ENCODE measurements at places on chromosomes 12 and 14. TPM values are rescaled to one million over a fixed set of nuclear protein-coding genes. Genes with fewer than 3 reads are reported as not detected.
A peak's percentile ranks its signal among the peaks of the same experiment; 100 is the strongest.

The SLC7A8 gene
- 77.9 TPM for total RNA-seq

The PARPBP gene
- total RNA-seq: 29.0 TPM

The KRT71 gene
- not detected for total RNA-seq

The KRT79 gene
- not detected for total RNA-seq

The SCNN1A gene
- 104 TPM for total RNA-seq

The NTF3 gene
- 0.48 TPM for total RNA-seq

The PRR4 gene
- 1.9 TPM for total RNA-seq

The FLVCR2 gene
- total RNA-seq: 6.1 TPM

The KRT72 gene
- not detected for total RNA-seq

GRCh38 chr12:106192659-106193393 is 54.1 kb upstream of the NUAK1 start:
- no peak overlapping the region for H3K4me3 ChIP-seq
- no peak overlapping the region for H3K27ac ChIP-seq
- H3K27me3 ChIP-seq: no peaks in the 10 kb centered on the region
- no peak for DNase-seq

DNA sequence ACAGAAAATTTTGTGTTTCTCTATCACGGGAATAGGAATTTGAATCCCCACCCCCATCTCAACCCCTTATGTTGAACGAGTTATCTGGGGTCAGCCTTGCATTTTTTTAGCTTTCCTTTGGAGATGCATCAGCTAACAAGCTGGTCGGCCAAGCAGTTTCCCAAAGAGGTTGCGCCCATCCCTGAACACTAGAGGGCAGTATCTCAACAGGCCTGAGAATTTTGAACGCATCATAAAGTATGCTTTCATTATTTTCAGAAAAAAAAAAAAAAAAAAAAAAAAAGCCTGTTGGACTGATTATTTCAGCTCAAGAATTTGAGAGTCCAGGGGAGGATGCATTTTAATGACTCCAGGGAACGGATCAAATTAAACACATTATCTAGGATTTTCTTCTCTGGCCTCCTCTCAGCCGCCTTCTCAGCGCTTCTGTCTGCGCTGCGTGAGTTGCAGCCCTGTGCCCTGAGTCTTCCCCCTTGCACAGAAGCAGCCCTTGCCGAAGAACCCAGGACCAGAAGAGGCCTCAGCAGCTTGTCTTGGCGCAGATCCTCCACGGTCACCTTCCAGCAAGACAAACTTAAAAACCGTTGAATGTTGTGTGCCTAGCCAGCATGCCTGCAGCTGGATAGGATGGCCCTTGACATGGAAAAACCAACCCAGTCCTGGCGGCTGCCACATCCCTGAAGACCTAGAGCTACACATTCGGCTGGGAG is 76.6 kb upstream of the GZMB start:
- peak; percentile 55 for DNase-seq
- no peaks in the 10 kb centered on the region for H3K4me1 ChIP-seq
- H3K27me3 ChIP-seq: no peaks in the 10 kb centered on the region
- H3K4me3 ChIP-seq: no peak overlapping the region
- H3K36me3 ChIP-seq: no peaks in the 10 kb centered on the region

DNA sequence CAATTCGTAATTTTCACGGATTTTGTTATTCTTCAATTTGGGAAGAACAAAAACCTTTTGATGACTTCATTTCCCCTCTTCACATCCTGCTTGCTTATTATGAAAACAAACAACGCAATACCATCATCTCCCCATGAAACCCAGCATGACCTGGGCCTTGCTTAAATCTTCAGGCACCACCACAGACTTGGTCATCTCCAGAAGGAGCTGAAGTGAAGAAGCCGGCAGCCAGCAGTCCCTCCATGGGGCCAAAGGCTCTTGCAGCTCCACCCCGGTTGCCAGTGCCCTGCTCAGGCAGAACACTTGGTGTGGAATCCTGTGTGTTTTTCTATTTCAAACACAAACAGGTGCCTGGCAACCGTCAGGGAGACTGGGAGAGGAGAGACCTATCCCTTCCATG is 982.9 kb upstream of the TMEM132C start:
- no peak overlapping the region for H3K27ac ChIP-seq
- DNase-seq: no peak
- H3K27me3 ChIP-seq: no peaks in the 10 kb centered on the region
- no peaks in the 10 kb centered on the region for H3K36me3 ChIP-seq

- no peak overlapping the region for H3K4me3 ChIP-seq
- no peaks in the 10 kb centered on the region for H3K36me3 ChIP-seq
- no peak overlapping the region for H3K27ac ChIP-seq
- no peak for DNase-seq
- H3K4me1 ChIP-seq: no peaks in the 10 kb centered on the region
These were observed 85.0 kb downstream of the MNAT1 start for GRCh38 chr14:60819575-60819974.

DNA sequence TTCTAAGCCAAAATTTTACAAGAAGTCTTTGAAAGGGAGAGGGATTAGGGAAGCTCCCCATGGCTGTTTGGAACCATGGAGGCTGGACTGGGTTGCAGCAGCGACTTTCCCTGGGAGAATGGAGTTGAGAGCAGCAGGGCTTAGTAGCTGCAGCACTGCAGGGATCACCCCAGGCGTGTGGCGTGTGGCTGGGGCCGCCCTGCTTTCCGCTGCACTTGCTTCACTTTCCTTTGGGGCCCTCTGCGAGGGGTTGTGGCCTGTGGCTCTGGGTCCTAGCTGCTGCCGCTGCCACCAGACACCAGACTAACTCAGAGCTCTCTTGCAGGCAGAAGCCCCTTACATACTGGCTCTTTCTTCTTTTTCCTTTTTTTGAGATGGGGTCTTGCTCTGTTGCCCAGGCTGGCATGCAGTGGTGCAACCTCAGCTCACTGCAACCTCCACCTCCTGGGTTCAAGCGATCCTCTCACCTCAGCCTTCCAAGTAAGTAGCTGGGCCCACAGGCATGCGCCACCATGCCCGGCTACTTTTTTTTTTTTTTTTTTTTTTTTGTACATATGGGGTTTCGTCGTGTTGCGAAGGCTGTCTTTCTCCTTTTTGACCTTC is 25.4 kb downstream of the CCDC62 start:
- H3K27ac ChIP-seq: no peak overlapping the region
- H3K4me1 ChIP-seq: no peaks in the 10 kb centered on the region
- no peak overlapping the region for H3K4me3 ChIP-seq
- no peak for DNase-seq
- no peaks in the 10 kb centered on the region for H3K27me3 ChIP-seq

GRCh38 chr14:55500219-55500701 is 59.8 kb upstream of the TBPL2 start:
- DNase-seq: peak; percentile 46
- no peaks in the 10 kb centered on the region for H3K27me3 ChIP-seq
- H3K4me3 ChIP-seq: no peak overlapping the region
- H3K27ac ChIP-seq: peak overlapping the region; percentile 23
- no peaks in the 10 kb centered on the region for H3K36me3 ChIP-seq

GRCh38 chr14:20400965-20401593 is 12.2 kb downstream of the TEP1 start:
- H3K36me3 ChIP-seq: peaks cover 56% of the 10 kb centered on the region
- no peak overlapping the region for H3K27ac ChIP-seq
- H3K4me3 ChIP-seq: no peak overlapping the region
- H3K4me1 ChIP-seq: no peaks in the 10 kb centered on the region
- no peak for DNase-seq
- no peaks in the 10 kb centered on the region for H3K27me3 ChIP-seq

GRCh38 chr12:122643207-122643805 is 59.9 kb downstream of the HCAR2 start:
- no peak overlapping the region for H3K4me3 ChIP-seq
- DNase-seq: no peak
- H3K4me1 ChIP-seq: no peaks in the 10 kb centered on the region
- no peaks in the 10 kb centered on the region for H3K27me3 ChIP-seq

GRCh38 chr12:25744313-25744712 is 191.2 kb upstream of the LMNTD1 start:
- H3K4me1 ChIP-seq: no peaks in the 10 kb centered on the region
- no peak overlapping the region for H3K4me3 ChIP-seq
- H3K27me3 ChIP-seq: no peaks in the 10 kb centered on the region
- no peak for DNase-seq

DNA sequence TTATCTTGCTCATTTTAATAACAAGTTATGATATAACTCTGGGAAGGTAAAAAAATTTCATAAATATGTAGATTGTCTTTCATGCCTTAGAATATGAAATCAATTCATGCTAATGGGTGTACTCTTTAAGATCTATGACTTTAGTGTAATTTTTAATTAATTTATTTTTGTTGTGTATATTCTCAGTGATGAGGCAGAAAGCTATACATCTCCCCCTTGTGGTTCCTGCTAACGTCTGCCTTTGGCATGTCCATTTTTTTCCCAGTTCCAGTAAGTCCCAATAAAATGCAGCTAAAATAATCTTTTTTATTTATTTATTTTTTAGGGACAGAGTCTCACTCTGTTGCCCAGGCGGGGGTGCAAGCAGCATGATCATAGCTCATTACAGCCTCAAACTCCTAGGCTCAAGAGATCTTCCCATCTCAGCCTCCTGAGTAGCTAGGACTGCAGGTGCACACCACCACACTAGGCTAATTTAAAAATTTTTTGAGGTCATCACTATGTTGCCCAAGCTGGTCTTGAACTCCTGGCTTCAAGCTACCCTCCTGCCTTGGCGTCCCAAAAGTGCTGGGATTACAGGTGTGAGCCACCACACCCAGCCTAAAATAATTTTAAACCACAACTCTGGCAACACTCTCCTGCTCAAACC is 3.3 kb upstream of the CHURC1 start:
- H3K4me1 ChIP-seq: 0 out of 2 replicates have a peak, but pooled peaks cover 3% of the 10 kb centered on the region
- no peak overlapping the region for H3K4me3 ChIP-seq
- DNase-seq: no peak
- no peak overlapping the region for H3K27ac ChIP-seq

DNA sequence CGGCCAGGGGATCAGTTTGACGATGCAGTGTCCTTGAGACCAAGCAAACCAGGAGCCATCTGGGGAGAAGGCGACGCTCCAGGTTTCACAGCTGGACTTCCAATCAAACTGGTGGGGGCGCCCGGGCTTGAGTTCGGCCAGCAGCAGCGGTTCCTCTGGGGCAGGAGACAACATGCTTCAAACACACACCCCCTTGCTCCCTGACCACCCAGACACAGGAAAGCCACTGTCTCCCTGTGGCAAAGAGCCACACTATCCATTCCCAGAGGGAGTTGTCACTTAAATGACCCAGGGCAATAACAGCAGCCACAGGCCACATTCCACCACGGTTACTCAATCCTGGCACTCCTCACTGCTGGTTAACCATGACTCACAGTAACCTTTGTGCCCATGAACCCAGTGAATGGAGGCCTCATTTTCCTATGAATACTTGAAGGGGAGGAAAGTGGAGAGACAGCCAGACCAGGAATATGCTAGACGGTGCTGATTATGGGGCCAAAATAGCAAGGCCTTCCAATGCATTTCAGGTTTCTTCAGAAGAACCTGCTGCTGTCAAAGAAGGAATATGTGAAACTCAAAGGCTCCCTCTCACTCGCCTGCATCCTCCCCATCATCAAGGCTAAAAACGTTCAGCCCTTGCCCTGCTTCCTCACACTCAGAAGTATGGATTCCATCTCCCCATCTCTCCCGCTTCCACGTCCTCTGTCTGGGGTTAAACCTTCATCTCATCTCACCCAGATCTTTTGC is 8.5 kb downstream of the WSB2 start:
- no peak overlapping the region for H3K4me3 ChIP-seq
- no peaks in the 10 kb centered on the region for H3K27me3 ChIP-seq
- peaks cover 19% of the 10 kb centered on the region for H3K36me3 ChIP-seq
- no peaks in the 10 kb centered on the region for H3K4me1 ChIP-seq

DNA sequence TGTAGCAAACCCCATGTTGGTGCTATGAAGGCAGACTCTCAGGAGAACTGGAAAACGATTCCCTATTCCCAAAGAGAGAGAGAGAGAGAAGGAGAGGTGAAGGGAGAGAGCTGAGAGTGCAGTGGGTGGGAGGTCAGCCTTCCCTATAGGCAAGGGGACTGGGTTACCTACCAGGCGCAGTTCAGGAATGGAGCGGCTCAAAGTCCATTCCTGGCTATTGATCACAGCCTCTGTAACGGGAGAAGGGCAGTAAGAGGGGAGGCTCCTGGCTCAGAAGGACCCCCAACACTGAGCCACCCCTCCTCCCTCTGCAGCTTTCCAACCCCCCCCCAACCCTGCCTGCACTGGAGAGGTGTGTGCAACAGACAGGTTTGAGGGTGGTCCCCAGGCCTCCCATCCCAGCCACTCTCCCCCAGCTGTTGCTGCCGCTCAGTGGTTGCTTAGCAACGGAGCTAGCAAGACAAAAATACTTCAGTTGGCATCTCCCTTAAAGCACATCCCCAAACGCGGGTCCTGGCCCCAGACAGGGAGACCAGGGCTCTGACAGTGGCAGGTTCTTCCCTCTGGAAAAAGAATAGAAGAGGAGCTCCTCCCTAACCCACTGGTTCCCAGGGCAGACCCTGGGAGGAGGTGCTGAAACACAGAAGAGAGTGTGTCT is 3.2 kb downstream of the AGAP2 start:
- no peaks in the 10 kb centered on the region for H3K4me1 ChIP-seq
- no peaks in the 10 kb centered on the region for H3K36me3 ChIP-seq
- peak overlapping the region; percentile 84 for H3K4me3 ChIP-seq

- peak overlapping the region; percentile 74 for H3K27ac ChIP-seq
- peak overlapping the region; percentile 96 for H3K4me3 ChIP-seq
- DNase-seq: peak; percentile 97
These were observed 11.4 kb downstream of the GPR19 start for GRCh38 chr12:12684375-12685106.

GRCh38 chr12:90899456-90900182 is 55.4 kb downstream of the CCER1 start:
- H3K4me3 ChIP-seq: no peak overlapping the region
- H3K27me3 ChIP-seq: no peaks in the 10 kb centered on the region
- H3K4me1 ChIP-seq: no peaks in the 10 kb centered on the region
- no peak for DNase-seq
- no peak overlapping the region for H3K27ac ChIP-seq

GRCh38 chr12:121893961-121894460 is 5.4 kb downstream of the PSMD9 start:
- no peaks in the 10 kb centered on the region for H3K27me3 ChIP-seq
- no peak overlapping the region for H3K4me3 ChIP-seq
- H3K4me1 ChIP-seq: no peaks in the 10 kb centered on the region
- peaks cover 46% of the 10 kb centered on the region for H3K36me3 ChIP-seq
- no peak overlapping the region for H3K27ac ChIP-seq
- DNase-seq: peak; percentile 66

- no peaks in the 10 kb centered on the region for H3K4me1 ChIP-seq
- no peaks in the 10 kb centered on the region for H3K36me3 ChIP-seq
- no peaks in the 10 kb centered on the region for H3K27me3 ChIP-seq
- H3K4me3 ChIP-seq: no peak overlapping the region
These were observed 178.7 kb upstream of the SOX5 start for GRCh38 chr12:24127919-24128721.

- no peaks in the 10 kb centered on the region for H3K27me3 ChIP-seq
- no peak overlapping the region for H3K4me3 ChIP-seq
These were observed 98.5 kb downstream of the SINHCAF start for GRCh38 chr12:31227401-31227981.

DNA sequence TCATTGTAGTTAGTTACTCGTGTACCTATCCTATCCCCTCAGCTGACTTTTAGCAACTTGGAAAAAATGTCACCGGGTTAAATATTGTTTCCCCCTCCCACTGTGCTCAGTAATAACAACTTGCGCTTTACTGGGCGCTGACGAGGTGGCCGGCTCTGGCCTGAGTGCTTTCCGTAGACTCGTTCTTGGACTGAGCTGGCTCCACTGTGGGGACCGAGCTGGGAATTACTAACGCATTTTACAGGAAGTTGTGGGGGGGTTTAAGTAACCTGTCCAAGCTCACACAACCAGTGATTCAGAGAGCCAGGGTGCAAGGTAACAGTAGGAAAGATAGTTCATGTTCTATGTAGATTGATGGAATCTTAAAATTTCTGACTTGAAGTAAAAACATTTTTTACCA is 82.5 kb upstream of the KICS2 start:
- H3K4me1 ChIP-seq: no peaks in the 10 kb centered on the region
- no peak overlapping the region for H3K27ac ChIP-seq
- no peak overlapping the region for H3K4me3 ChIP-seq

Data from H9 (cell line).